ENCODE measurements at places on chromosomes 5 and 9.

GRCh38 chr9:30977965-30978364 is 1406.5 kb upstream of the ACO1 start:
- DNase-seq, result no peak

DNA sequence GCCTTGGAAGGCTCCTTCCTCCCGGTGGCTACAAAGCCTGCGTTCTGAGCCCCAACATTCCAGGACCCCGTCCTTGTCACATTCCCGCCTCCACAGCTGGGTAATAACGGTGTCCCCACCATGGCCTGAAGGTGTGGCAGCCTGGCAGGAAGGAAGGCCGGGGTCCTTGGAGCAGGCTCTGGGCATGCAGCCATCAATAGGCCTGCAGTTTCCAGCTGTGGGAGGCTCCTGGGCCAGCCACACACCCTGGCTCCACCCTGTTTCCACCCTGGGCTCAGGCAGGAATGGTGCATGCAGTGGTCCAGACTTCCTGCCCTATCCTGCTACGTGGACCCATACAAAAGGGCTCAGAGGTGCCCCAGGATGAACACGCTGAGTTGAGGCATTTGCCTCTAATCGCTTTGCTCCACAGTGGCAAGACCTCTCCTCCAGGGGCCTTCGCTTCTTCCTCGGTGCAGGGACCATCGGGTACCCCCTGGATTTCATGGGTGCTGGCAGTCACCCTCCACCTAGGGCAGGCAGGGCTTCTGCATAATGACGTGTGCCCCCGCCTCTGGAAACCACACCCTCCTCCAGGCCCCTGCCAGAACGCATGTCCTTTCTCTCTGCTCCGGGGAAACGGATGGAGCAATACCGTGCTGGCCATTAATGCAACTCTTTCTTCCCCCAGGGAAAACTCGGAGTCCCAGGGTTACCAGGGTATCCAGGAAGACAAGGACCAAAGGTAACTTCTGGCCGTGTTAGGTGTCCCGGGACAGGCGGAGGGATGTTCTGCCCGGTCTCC is 95.1 kb upstream of the FCN2 start:
- DNase-seq, result peak; percentile 35

GRCh38 chr9:78918976-78919375 is 622.1 kb downstream of the PSAT1 start:
- DNase-seq, result no peak

- DNase-seq, result no peak
Measured at GRCh38 chr5:75701856-75702255, 15.4 kb downstream of the POC5 start.

GRCh38 chr5:116265471-116265870 is 180.6 kb downstream of the COMMD10 start:
- DNase-seq, result no peak

DNA sequence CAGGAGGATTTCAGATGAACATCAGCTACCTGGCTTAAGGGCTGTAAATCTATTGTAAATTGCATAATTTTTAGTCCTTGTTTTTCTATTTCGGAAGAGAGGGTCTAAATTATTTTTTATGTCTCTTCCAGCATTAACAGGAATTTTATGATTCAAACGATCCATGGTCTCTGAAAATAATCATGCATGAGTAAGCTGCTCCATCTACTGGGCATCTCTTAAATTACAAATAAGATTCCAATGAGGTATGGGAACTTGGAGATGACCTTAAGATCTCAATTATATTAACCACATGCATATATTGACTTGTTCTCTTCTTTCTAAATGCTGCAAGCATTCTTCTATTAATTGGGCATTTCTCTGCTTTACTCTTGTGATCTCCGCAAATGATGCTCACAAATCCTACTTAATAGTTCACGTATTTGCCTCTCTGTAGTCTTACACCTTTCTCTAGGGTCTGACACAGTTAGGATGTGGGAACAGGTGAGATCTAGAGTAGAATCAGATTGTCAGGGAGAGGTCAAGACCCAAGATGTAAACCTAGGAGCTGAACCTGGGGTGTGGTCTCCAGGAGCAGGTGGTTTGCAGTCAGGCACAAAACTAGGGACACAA is 86.9 kb downstream of the NUDT12 start:
- DNase-seq, result peak; percentile 69

- DNase-seq, result no peak
Measured at GRCh38 chr5:139335811-139336210, 5.8 kb upstream of the PAIP2 start.

DNA sequence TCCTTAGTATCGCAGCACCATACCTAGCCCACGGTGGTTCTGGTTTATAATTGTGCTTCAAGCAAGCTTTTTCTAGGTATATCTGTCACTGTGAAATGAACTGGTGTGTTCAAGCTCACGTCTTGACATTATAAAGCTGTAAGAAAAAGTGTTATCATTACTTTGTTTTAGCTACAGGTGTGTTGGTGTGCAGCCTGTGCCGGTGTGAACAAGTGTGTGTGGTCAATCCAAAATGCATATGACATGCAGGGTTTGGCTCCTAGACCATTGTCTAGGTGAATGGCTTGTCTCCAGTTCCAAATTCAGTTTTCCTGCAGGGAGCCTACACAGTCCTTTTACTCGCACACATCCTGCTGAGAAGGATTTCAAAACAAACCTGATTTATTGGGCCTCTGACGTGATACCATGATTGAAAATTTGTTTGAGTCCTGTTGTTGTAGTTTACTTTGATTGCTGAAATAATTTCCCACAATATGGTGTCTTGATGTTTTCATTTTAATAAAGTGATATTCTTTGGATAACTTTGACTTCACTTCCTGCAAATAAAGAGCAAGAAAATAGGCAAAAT is 3.7 kb downstream of the LSM11 start:
- DNase-seq, result no peak

DNA sequence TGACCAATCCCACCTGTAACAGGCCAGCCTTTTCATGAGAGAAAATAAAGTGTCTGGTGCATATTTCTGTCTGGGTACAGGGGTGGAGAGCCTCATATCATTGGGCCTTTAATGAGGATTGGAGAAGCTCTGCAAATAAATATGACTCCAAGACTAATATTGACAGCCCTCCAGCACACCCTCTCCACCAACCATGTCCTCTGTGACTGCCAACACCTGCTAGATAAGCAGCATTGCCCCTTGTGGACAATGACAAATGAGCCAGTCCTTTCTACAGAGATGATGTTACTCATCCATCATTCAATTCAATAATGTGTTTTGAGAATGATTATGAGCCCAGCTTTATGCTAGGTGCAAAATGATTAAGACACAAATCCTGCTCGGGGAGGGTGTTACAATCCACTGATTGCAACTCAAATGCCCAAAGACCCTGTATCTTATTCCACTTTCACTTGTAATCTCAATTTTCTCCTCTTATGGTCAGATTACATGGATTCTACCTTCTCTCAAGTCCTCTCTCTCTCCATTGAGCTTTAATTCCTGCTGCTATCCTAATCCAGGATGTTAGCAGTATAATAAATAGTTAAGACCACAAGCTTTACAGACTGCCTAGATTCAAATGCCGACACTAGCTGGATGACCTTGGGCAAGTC is 2.1 kb upstream of the GFRA3 start:
- DNase-seq, result no peak

GRCh38 chr5:152503206-152503605 is 98.1 kb upstream of the NMUR2 start:
- no peak for DNase-seq

- no peak for DNase-seq
Measured at GRCh38 chr9:74697535-74697934, 190.2 kb downstream of the TRPM6 start.

DNA sequence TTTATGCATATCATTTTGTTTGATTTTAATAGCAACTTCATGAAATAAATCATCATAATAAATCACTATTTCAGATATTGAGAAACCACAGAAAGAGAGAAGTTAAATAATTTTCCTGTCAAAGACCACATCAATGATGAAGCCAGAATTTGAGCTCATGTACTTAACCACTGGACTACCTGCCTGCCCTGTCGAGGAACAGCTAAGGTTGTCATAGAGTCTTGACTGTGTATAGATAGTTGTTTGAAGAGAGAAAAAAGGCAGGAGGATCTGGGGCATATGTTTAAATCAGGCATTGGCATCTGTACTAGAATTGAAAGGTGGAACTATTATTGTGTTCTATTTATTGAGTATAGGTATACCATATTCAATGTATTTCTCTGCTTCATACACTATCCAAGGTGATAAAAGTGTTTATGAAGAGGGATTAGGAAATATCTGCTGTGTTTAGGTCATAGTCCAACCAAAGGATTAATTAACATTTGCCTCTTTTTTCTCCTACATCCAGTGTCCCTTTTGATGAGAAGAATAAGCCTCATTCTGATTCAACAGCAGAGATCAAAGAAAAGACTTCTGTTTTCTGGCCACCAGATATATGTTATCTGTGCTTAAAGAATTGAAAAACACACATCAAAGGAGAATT is 37.3 kb upstream of the CDKN2B start:
- no peak for DNase-seq

GRCh38 chr5:122694884-122695283 is 80.0 kb upstream of the SNX2 start:
- DNase-seq, result no peak

DNA sequence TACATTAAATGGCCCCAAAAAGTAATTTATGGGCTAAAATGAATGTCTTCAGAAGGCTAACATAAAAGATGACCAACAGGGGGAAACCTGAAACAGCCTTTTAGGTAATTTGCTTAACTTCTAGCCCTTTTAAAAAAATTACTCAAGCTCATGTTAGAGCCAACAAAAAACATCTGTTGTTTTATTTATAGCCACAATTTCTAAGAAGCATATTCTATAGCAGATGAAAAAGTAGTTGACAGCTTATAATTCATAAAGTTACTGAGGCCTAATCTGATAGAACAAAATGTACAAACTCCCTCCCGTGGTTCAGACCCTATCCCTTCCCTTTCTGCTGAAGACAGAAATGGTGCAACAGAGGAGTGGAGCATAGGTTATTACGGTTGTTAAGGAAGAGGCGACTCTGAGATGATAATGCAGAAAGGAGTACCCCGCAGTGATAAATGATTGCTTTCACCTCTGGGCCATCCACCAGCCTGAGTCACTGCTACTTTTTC is 46.1 kb downstream of the PIK3R1 start:
- peak; percentile 56 for DNase-seq

- DNase-seq, result peak; percentile 58
Measured at GRCh38 chr5:172788771-172789686, 18.0 kb upstream of the DUSP1 start.

GRCh38 chr5:150636391-150637244 is 3.8 kb upstream of the SYNPO start:
- DNase-seq, result peak; percentile 89

DNA sequence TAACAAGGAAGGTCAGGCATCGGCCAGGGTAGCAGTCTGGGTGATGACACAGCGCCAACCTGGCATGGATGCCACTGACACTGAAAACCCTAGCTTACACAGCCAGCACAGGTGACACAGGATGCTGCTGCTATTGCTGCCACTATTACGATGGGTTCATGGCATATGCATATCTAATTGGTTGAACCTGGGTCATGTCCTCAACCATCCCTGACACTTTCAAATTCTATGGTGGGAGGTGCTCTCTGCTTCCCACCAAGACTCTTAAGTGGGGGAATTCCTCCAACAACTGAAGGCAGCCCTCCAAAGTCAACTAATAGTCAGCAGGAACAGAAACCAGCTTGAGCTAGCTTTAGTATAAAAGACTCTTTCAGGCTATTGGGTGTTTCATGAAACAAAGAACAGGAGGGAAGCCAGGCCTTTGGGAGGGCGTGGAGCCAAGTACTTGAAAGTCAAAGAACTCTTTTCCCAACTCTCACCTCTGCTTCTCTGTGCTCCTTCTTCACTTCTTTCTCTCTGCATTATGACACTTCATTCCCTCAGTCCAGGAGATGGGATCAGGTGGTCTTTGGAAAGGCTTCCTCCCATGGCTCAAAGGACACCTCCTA is 21.3 kb downstream of the PTTG1 start:
- no peak for DNase-seq
